ENCODE measurements at places on chromosomes 6 and 20.

DNA sequence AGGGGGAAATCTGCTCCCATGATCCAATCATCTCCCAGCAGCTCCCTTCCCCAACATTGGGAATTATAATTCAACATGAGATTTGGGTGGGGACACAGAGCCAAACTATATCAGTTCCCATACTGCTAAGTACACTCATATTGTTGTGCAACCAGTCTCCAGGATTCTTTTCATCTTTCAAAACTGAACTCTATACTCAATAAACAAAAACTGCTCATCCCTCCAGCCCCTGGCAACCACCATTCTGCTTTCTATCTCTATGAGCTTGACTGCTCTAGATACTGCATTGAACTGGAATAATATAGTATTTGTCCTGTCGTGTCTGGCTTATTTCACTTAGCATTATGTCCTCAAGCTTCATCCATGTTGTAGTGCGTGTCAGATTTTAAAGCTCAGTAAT, 42.9 kb downstream of the STX11 start:
- DNase-seq, result no peak

GRCh38 chr6:78525976-78526375, 341.4 kb upstream of the IRAK1BP1 start:
- no peak for DNase-seq

GRCh38 chr6:162029873-162030576, 697.5 kb downstream of the PRKN start:
- DNase-seq, result no peak

GRCh38 chr6:617456-618100, 39.3 kb downstream of the HUS1B start:
- DNase-seq, result no peak

DNA sequence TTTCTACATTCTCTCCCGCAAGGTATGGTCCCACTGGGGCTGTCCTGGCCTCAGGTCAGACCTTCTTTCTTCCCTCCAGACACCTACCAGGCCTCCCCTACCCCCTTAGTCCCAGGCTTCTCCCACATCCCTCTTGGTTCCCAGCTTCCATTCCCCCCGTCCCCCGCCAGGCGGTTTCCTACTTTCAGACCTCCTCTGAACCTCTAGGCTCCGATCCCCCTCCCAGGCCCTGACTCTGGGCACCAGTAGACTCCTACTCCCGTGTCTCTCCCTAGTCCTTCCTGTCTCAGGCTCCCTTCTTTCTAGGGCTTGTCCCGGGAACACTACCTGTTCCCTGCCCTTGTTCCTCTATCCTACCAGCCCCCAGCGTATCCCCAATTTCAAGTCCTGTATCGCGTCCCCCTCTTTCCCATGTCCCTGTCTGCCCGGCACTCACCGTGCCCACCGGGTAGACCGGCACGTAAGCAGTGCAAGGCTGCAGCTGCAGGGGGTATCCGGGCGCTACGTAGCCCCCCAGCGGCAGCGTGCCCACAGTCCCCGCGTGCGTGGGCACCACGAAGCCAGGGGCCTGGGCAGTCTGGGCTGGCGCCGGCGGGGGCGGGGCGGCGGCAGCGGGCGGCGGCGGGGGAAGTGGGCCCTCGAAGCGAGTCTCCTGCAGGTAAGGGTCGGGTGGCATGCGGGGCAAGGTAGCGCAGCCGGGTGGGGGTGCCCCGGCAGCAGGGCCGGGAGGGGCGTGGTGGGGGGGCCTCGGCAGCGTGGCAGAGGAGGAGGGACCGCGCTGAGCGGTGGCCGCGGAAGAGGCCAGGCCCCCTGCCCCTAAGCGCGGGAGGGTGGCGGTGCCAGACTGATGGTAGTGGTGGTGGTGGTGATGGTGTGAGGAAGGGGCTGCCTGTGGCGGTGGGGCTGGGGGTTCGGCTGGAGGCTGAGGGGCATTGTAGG, 1.5 kb downstream of the PRRT1 start:
- DNase-seq, result no peak

GRCh38 chr20:58997141-58997770, 9.8 kb downstream of the CTSZ start:
- DNase-seq, result no peak

- no peak for DNase-seq
Measured at GRCh38 chr20:15528391-15529111, 1044.7 kb downstream of the KIF16B start.

DNA sequence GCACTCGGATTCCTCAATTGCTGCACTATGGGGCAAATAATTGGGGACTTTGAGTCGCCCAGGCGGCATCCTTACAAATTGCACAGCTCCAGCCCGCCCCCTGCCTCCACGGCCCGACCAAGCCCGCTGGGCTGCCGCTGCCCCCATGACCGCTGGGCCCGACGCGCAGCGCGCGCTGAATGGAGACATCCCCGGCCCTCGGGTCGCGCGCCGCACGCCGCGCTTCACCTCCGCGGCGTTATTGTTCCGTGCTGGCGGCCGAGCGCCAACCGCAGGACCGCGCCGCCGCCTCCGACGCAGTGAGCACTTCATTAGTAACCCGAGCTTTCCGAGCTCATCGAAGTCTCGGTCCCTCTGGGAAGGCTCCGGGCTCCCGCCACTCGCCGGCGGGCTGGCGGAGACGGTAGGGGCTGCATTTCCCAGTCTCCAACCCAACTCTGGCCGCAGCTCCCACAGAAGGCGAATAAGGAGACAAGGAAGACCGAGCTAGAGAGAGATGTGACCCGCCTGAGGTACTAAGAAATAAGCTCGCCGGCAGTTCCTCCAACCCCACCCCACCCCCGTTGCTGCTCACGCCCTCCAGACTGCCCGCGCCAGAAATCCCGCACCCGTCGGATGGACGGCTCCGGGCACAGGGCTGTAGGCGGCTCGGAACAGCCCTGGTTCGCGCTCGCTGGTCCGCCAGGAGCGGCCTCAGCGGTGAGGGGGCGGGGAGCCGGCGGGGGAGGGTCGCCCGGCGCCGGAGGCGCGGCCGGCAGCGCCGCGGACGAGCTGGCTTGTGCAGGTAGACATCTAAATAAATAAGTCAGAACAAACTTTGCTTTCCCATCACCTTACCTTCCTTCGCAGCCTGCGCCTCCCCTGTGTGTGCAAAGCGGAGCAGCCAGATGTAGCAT, 703 bp downstream of the EPHA7 start:
- no peak for DNase-seq

GRCh38 chr6:136786658-136787057, 5.6 kb downstream of the MAP3K5 start:
- DNase-seq, result no peak

- DNase-seq, result no peak
Measured at GRCh38 chr6:156175971-156176421, 601.2 kb upstream of the ARID1B start.

GRCh38 chr20:50165684-50166554, 12.4 kb upstream of the PEDS1 start:
- peak; percentile 77 for DNase-seq

DNA sequence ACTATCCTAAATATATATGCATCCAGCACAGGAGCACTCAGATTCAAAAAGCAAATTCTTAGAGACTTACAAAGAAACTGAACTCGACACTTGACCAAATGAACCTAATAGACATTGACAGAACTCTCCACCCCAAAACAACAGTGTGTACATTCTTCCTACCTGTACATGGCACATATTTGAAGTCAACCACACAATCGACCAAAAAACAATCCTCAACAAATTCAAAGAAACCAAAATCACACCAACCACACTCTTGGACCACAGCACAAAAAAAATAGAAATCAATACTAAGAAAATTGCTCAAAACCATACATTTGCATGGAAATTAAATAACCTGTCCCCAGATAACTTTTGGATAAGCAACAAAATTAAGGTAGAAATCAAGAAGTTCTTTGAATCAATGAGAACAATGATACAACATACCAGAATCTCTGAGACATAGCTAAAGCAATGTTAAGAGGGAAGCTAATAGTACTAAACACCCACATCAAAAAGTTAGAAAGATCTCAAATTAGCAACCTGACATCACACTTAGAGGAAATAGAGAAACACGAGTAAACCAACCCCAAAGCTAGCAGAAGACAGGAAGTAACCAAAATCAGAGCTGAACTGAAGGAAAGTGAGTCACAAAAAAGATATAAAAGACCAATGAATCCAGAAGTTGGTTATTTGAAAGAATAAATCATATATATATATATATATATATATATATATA, 12.5 kb upstream of the TREM1 start:
- DNase-seq, result no peak

DNA sequence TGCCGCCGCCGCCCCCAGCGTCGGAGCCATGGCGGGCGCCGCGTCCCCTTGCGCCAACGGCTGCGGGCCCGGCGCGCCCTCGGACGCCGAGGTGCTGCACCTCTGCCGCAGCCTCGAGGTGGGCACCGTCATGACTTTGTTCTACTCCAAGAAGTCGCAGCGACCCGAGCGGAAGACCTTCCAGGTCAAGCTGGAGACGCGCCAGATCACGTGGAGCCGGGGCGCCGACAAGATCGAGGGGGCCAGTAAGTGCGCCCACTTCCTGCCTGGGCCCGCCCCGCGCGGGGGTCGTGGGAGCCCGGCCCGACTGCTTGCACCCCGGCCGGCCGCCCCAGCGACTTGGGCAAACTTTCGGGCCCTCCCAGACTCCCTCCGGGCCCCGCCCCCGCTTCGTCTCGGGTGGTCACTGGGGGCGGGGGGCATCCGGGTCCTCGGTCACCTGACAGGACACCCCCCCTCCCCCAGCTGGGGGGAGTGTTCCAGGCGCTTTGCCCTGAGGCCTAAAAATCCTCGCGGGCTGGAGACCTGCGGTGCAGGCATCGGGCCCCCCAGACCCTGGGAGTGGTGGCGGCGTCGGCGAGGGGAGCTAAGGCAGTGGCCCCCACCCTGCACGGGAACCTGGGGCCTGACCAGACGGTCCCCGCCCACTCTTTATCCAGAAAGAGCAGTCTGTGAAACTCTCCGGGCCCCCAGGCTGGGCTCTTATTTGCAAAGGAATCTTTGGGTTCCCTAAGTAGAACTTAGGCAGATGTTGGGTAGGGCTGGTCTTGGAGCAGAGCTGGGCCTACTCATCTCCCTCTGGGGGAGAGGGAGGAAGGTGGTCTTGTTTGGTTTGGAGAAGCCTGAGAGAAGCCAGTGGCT, 501 bp downstream of the PLCG1 start:
- DNase-seq, result peak; percentile 47

DNA sequence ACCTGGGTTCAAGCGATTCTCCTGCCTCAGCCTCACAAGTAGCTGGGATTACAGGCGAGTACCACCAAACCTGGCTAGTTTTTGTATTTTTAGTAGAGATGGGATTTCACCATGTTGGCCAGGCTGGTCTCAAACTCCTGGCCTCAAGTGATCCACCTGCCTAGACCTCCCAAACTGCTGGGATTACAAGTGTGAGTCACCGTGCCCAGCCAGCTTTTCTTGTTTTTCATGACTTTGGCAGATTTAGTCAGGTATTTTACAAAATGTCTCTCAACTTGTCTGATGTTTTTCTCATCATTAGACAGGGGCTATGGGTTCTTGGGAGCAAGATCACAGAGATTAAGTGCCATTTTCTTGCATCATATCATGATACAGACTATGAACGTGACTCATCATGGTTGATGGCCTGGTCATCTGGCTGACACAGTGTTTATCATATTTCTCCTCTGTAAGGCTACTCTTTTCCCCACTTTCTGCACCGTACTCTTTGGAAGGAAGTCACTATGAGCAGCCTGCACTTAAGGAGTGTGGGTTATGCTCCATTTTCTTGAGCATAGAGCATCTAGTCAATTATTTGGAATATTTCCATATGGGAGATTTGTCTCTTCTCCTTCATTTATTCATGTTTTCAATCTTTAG, 67.8 kb downstream of the RNF182 start:
- no peak for DNase-seq

- DNase-seq, result no peak
Measured at GRCh38 chr6:7649037-7649810, 59.2 kb downstream of the SNRNP48 start.

- no peak for DNase-seq
Measured at GRCh38 chr6:80468398-80468797, 361.9 kb downstream of the BCKDHB start.

DNA sequence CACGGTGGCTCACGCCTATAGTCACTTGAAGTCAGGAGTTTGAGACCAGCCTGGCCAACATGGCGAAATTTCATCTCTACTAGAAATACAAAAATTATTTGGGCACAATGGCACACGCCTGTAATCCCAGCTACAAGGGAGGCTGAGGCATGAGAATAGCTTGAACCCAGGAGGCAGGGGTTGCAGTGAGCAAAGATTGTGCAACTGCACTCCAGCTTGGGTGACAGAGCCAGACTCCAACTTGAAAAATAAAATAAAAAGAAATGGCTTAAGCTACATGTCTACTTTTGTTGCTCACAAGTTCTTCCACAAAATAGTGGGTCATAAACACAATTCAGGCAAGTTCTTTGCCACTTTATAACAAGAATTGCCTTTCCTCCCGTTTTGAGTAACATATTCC, 27.1 kb upstream of the B4GALT5 start:
- no peak for DNase-seq

- no peak for DNase-seq
Measured at GRCh38 chr6:131015630-131016263, 47.3 kb downstream of the EPB41L2 start.

GRCh38 chr6:165616116-165616515, 46.9 kb downstream of the PDE10A start:
- no peak for DNase-seq

DNA sequence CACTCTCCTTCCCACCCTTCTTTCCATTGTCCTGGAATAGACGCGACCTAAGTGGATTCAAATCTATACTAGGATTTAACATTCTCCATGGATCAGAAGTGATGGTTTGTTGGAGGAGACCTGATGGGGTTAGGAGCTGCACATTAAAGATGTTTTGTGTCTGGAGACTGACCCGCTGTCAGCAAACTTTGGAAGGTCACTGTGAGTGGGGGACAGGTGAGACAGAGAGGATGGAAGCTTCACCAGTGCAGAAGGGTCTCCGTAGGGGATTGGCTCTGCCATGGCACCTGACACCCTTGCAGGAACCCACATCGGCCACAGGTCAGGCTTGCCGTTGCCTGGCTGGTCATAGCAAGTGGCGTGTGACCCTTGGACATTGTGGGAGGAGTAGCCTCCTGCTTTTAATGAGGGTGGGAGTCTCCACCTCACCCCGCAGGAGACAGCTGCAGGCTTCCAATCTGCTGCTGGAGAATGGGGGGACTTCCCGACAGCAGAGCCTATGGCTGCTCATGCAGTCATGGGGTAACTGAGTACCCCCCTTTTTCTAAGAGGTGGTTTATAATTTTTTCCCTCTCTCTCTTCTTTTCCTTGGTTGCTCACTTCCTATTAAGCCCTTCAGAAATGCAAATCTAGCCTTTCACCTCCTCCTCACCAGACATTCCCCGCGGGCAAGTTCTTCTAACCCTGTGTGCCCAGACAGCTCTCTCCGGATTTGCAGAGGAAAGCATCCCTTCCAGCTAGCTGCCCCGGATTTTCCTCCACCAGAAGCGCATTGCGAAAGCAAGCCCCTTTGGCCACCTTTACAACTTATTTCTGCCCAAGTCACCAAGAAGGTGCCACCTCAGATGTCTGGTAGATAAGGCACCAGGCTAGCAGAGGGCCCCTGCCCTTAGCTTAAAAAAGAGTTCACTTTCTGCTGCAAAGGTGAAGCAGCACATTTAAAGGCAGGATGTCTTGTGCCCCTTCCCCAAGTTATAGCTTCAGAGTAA, 53.5 kb downstream of the DACT2 start:
- DNase-seq, result no peak

GRCh38 chr6:157400676-157401075, 19.7 kb downstream of the ZDHHC14 start:
- no peak for DNase-seq

Measured in stimulated activated CD8-positive, alpha-beta memory T cell treated with anti-CD3 and anti-CD28 coated beads, Interleukin-4, amount 100 ng/mL, for 24 hours (primary cell).